ENCODE measurements at places on chromosomes 5 and 9. TPM values are rescaled to one million over a fixed set of nuclear protein-coding genes. Genes with fewer than 3 reads are reported as not detected.

KCNV2 gene
- not detected for total RNA-seq

PCDHA13 gene
- not detected for total RNA-seq

TTC1 gene
- total RNA-seq: 46.5 TPM

PCDHGA3 gene
- total RNA-seq: not detected

C9orf50 gene
- total RNA-seq: not detected

Data from activated naive CD4-positive, alpha-beta T cell treated with anti-CD3 and anti-CD28 coated beads, Interleukin-2, amount 10 ng/mL, durations not matched to agents 5 hours and 36 hours (primary cell).